Stromal cell of bone marrow (primary cell): ENCODE measurements at places on chromosomes 6 and 20.

- DNase-seq: no peak
These were observed 21.3 kb upstream of the HIVEP2 start for GRCh38 chr6:142966294-142966693.

DNA sequence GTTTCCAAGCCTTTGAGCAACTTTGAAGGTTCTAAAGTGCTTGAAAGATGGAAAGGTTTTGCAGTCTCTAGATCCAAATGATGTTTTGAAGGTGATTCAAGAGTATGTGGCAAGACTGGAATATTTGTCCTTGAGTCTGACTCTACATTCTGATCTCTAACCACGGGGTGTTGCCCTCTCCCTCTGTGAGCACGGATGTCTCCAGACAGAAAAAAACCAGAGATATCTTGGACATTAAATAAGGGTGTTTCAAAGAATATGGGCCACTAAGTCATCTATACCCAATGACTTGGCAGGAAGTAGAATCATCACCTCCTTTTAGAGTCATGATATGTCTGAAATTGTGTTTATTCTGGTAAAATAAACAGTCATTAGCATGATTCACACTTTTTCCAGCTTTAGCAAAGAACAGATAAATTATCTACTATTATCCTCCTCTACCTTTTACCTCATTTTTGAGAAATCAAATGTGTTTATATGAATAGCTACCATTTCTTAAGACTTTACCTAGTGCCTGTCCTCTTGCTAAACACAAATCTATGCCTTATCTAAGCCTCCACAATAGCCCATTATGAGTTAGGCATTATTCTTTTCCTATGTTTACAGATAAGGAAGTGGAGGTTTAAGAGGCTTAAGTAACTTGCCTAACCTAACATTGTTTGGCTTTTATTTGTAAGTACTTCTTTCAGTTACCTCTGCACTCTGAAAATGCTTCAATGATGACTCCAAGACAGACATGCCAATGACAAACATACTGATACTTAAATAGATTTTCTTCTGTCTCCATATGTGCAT, 384.4 kb downstream of the BMP2 start:
- DNase-seq: peak; percentile 10

DNA sequence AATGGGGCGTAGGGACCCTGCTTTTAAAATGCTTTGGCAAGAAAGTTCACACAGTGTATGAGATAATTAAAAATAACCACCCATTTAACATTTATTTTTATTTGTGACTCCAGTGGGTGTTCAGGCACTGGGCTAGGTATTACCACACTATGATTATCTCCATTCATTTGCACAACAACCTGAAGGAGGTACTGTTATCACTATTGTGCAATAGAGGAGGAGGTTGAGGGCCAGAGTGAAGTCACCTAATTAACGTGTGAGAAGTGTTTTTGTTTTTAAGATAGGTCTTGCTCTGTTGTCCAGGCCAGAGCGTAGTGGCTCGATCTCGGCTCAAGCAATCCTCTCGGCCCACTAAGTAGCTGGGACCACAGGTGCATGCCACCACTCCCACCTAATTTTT, 29.2 kb downstream of the MAK start:
- DNase-seq: no peak

GRCh38 chr6:144678844-144679243, 393.7 kb downstream of the UTRN start:
- DNase-seq: peak; percentile 83

DNA sequence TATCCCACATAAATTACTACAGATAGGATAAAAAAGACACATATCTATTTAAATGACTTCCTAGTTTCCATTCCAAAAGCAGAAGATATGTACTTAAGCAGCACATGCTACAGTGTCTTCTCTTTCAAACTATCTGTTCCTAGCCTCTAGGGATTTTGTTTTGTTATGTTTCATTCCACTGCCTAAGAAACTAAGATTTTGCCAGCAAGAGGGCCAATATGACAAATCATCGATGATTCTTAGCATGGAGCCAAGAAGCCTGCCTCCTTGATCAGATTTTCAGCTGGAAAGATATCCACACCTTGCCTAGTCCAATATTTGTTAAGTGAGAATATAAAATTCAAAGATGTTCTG, 7.0 kb downstream of the SNX5 start:
- no peak for DNase-seq

DNA sequence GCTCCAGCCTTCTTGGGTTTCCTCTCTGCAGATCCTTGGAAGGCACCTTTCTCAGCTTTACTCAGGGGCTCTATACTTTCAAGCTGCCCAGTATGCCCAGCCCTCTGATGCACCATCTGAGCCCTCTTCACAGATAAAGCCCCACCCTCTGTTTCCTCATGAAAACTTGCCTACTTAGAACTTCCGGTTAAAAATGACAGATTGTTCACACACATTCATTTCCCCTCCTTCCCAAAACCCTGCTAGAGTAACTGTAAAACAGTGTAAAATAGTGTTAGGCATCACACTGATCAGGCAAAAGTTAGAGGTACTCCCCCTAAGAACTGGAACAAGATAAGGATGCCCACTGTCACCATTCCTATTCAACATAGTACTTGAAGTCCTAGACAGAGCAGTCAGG, 14.0 kb upstream of the GCM1 start:
- DNase-seq: no peak

- no peak for DNase-seq
These were observed 55.1 kb downstream of the FKBP5 start for GRCh38 chr6:35633579-35634089.

DNA sequence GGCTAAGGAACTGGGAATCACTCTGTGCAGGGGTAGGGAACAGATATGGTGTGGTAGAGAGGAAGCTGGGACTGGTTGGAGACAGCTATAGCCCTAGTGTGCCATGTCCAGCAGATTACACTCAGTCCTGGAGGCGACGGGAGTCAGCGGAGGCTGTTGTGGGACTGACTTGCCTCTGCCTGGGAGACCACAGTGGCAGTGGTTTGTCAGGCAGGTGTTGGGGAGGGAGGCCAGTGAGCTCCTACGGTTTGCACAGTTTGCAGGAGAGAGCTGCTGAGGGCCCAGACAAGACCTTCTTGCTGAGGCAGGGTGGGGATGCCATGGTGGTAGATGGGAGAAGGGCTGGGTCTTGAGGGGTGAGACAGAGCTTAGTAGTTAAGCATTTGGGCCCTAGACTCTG, 4.9 kb downstream of the PLCG1 start:
- no peak for DNase-seq

GRCh38 chr6:35470663-35471120, 2.5 kb downstream of the RPL10A start:
- no peak for DNase-seq

DNA sequence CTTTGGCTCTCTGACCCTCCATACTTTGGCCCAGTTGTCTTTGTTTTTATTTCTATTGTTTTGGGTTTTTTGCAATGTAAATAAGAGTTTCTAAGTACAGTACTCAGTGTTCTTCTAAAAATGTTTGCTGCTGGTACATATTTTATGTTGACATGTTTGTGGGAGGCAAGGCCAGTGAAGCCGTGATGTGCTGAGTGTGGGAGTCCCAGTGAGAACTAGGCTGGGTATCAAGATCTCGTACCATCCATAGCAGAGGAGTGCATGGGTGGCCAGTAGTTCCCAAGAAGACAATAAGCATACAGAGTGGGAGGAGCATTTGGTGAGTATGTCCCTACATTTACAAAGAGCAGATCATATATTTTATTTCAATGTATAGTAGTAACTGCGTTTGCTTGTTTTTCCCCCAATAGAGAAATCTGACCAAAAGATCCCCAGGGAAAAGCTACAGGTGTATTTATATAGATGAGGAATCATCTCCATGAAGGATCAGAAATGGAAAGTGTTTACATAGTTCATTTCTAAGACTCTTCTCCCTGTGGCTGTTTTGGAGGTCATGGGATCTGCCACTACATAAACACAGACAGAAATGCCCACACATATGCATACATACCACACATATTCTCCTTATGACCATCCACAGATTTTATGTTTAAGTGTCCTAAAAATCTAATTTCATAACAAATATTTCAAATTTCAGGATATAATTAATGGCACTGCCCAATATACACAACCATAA, 285.9 kb downstream of the ALDH8A1 start:
- no peak for DNase-seq

DNA sequence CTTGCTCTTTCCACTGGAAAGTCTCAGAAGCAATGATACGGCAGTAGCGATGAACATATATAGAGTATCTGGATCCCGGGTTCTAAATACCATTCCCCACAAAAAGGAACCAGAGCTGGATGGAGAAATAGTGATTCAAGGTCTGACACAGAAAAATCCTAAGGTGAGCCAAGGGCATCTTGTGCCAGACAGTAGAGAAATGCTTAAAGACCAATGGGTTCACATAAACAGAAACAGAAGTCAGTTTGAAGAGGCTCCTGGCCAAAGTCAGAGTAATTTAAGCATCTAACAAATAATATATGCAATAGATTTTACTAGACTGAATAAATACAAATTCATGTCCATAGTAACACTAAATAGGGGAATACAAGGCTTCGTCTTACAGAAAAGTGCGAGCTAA, 54.7 kb downstream of the RGS17 start:
- no peak for DNase-seq

GRCh38 chr6:158031381-158032353, 50.0 kb downstream of the SYNJ2 start:
- DNase-seq: peak; percentile 98

GRCh38 chr6:114158411-114158810, 184.4 kb downstream of the HS3ST5 start:
- no peak for DNase-seq

DNA sequence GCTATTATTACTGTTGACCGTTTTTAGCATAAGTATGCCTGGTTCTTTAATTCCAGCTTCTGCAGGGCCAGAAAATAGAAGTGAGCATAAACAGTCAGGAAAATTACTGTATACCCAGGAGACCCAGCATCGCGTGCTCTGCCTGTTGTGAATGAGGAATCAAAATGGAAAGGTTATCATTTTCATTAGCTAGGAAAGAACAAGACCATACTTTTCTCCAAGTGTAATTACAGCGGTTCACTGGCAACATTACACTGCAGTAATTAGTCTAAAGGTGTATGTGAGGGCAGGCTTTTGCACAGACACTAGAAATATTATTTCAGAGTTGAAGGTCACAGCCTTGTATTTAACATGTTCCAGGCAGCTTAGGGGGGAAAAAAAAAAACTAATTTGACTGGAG, 403.8 kb upstream of the SOX4 start:
- no peak for DNase-seq

- no peak for DNase-seq
These were observed 1581.8 kb downstream of the HACE1 start for GRCh38 chr6:103277936-103278335.

GRCh38 chr20:55342822-55343221, 662.5 kb downstream of the CBLN4 start:
- no peak for DNase-seq

GRCh38 chr6:42820512-42821340, 38.9 kb downstream of the BICRAL start:
- no peak for DNase-seq

DNA sequence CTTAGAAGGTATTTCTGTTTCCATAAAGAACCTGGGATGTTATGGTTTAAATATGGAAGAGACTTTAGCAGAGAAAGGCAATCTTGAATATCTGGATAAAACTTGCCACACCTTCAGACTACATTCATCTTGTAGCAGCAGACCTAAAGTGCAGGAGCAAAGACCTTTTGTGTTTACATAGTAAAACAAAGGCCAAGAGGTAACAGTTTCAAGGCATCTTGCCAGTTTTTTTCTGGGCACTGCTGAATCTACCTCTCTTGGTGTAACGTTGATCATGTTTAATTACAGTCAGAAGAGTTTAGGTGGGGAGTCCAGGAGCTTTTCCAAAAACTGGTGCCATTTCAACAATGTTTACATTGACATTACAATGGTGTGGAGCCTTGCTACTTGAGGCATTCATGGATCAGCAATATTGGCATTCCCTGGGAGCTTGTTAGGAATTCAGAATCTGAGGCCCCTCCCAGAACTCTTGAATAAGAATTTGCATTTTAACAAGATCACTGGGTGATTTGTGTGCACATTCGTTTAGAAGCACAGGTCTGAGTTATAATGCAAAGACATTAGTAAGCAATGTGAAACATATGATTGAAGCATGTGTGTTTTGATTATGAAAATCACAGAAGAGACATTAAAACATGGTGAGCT, 94.5 kb downstream of the F13A1 start:
- no peak for DNase-seq

DNA sequence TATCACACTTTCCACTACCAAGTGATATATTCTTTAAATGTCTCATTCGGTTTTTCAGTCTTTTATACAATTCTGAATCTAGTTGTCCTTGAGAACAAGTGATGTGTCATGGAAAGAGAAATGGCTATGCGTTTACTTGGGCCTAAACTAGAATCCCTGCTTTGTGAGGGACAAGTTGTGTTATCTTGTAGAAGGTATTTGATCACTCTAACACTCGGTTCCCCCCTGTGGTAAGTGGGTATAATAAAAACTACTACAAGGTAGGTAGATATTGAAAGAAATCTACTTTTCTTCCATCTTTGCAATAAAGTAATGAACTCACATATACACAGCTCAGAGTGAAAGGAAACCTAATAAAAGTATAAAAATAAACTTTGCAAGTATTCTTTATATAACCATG, 108.9 kb downstream of the MANEA start:
- no peak for DNase-seq

DNA sequence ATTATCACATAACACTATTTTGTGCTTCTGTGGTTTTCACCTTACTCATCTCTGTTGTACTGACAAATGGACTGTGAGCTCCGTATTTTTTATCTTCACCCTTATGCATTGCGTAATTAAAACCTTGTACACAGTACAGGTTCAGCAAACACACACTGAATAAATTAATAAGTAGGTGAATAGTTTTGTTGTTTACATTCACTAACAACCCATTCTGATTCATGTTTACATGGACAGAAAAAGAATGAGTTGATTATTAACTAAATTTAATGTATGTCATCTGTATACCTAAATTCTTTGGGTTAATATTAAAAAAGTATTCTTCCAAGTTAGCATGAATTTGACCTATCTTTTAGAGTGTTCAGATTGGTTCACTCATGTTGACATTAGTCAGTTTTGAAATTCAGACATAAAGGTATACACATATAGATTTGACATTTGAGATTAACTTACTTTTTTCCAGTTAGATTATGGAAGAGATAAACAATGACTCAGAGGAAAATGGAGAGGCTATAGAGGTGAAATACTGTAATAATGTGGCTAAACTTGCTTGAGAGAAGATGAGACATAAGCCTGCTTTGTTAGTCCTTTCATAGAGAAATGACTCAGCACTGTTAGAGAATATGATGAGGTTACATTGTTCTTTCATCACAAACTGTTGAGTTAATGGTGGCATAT, 541.7 kb upstream of the FLRT3 start:
- DNase-seq: peak; percentile 45

- DNase-seq: no peak
These were observed 66.7 kb downstream of the ELOVL2 start for GRCh38 chr6:10977231-10977968.

- no peak for DNase-seq
These were observed 393.1 kb downstream of the FRK start for GRCh38 chr6:115667478-115668026.

- peak; percentile 24 for DNase-seq
These were observed 1343.4 kb downstream of the GRIK2 start for GRCh38 chr6:102736941-102737368.

- no peak for DNase-seq
These were observed 28.8 kb downstream of the RNF217 start for GRCh38 chr6:124990988-124991387.
